ENCODE measurements at places on chromosomes 5 and 9. TPM values are rescaled to one million over a fixed set of nuclear protein-coding genes. Genes with fewer than 3 reads are reported as not detected.

DAB2IP gene
- polyA plus RNA-seq = 9.7 TPM

AK8 gene
- polyA plus RNA-seq = not detected

ACTBL2 gene
- polyA plus RNA-seq = not detected

MSMP gene
- polyA plus RNA-seq = 1.00 TPM

ADAMTS6 gene
- polyA plus RNA-seq = 0.67 TPM

RLN1 gene
- polyA plus RNA-seq = not detected

HK3 gene
- polyA plus RNA-seq = 4.0 TPM

SLC25A48 gene
- 0.83 TPM for polyA plus RNA-seq

CCDC69 gene
- 38.3 TPM for polyA plus RNA-seq

SUSD3 gene
- polyA plus RNA-seq = 0.93 TPM

ZNF300 gene
- 3.3 TPM for polyA plus RNA-seq

HINT2 gene
- 111 TPM for polyA plus RNA-seq

OGN gene
- 0.98 TPM for polyA plus RNA-seq

PTGDS gene
- polyA plus RNA-seq = 185 TPM

PDE6A gene
- polyA plus RNA-seq = not detected
